ENCODE measurements at places on chromosomes 3 and 15.

DNA sequence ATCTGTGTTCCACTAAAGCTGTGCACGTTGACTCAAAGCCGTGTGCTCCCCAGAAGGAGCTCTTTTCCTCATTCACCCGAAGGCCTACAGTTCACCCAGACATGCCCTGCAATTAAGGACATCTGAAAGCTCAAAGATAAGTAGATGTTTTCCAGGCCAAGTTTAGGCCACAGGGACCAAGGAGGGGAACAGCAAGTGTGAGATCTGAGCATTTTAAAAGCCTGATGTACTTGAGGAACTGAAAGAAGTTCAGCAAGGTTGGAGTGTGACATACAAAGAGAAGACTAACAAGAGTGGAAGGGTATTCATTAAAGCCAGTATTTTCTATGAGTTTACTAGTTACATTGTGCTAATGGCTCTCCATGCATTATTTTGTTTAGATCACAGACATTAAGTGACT lies 68.0 kb downstream of the CASR start:
- DNase-seq, result no peak

- peak; percentile 98 for DNase-seq
Measured at GRCh38 chr3:170357176-170358041, at the start of gene SKIL. SKIL (plus strand) TSS chr3:170357715; CDS start chr3:170360332, 2,617 bp downstream.

DNA sequence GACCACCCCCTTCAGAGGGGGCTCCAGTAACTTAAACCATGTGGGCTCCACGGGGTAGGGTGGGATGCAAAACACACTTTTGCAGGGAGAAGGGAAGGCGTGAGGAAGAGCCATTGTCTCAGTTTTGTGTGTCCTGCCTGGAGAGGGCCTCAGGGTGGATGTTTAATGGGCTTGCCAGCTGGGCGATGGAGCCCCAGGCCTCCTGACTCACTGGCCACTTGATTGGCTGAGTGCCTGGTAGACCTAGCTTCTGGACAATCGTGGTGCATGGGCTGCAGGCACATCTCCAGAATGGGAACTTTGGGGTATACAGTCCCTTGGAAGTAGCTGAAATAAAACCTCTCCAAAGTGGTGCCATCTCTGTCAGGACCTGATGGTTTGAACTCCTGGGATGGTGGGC lies 118.3 kb upstream of the MRPS22 start:
- no peak for DNase-seq

GRCh38 chr15:87681104-87681503 lies 575.4 kb downstream of the NTRK3 start:
- DNase-seq, result no peak

DNA sequence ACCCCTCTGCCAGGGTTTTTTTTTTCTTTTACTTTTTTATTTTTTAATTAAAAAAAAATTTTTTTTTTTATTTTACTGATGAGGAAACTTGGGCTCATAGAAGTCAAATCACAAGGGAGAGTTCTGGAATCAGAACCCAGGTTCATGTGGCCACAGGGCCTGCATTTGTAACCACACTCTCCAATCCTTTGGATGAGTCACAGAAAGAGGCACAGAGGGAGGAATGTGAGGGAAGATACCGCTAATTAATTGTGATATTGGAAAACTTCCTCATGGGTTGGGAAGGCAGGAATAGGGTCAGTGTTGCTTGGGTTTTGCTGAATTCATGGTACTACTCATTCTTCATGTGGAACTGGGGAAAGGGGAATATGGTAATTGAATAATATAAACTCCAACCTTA lies 132.9 kb upstream of the SLC6A11 start:
- DNase-seq, result no peak

GRCh38 chr15:64847876-64848716 lies 6.4 kb downstream of the PLEKHO2 start:
- DNase-seq, result no peak

DNA sequence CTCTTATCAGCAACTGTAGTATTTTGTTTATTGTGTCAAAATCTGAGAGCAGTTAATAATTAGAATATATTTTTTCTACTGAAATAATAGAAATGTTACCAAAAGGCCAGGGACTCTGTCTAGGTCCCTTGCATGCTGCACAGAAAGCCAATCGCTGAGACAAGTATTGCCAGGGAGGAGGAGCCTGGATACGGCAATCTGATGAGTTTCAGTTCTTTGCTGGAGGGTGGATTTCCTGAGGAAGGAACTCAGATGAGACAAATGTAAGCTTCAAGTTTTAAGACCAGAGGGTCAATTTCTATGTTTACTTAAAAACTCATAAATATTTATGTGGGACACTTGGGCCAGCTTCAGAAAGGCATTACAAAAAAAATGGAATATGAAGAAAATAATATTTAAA lies 252.2 kb downstream of the GABRG3 start:
- DNase-seq, result no peak

GRCh38 chr3:8301977-8302735 lies 199.5 kb upstream of the LMCD1 start:
- no peak for DNase-seq

DNA sequence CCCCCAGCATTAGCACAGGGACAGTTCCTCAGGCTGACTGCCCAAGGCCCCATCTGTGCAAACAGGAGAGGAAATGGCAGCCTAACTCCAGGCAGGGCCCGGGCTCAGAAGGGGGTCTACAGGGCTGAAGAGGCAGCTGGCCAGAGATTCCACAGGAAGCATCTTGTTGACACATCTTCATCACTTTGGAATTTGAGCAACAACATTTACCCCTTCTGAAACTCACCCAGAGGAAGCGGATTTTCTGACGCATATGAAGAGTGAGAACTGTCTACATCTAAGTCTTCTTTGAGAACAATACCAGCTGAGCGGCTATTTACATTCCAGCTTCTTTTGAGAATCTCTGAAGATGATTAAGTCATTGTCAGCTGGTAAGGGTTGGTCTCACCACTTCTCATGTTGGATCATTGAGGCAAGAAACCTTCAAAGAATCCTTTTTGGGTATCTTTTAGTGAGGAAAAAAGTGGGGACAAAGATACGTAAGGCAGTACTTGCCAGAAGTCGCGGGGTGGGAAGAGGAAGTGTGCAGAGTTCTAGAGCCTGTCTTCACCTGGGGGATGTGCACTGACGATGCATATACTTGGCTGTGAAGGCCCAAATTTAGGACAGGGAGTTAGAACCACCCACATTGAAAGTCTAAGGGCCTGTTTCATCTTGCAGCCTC lies 25.4 kb upstream of the SRP14 start:
- no peak for DNase-seq

GRCh38 chr3:74001436-74001835 lies 376.7 kb upstream of the PDZRN3 start:
- DNase-seq, result no peak

DNA sequence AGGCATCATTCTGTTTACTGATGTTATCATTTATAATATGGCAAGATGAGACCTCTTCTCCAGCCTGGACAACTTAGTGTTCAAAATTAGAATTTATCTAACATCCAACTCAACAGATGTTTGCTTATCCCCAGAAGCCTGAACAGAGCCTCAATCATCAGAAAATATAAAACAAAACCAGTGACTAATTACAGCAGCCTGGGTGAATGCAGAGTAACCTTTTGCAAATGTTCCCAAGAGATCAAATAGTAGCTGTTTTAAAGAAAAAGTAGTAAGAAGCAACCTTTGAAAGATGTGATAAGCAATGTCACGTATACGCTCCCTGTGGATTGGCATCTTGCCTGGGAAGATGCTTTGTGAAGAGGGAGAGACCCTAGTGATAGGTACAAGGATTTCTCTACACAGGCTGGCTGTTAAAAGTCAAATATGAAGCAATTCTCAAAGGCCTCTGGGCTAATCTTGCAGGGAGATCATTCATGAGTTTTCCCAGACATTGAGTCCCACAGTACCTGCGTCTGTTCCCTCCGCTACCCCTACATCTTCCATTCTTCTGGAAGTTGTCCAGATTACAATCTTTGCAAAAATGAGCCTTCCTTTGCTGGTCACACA lies 39.3 kb upstream of the PRICKLE2 start:
- DNase-seq, result no peak

GRCh38 chr3:177770383-177771230 lies 573.3 kb upstream of the TBL1XR1 start:
- no peak for DNase-seq

GRCh38 chr15:68765602-68766368 lies 54.9 kb downstream of the ANP32A start:
- DNase-seq, result no peak

DNA sequence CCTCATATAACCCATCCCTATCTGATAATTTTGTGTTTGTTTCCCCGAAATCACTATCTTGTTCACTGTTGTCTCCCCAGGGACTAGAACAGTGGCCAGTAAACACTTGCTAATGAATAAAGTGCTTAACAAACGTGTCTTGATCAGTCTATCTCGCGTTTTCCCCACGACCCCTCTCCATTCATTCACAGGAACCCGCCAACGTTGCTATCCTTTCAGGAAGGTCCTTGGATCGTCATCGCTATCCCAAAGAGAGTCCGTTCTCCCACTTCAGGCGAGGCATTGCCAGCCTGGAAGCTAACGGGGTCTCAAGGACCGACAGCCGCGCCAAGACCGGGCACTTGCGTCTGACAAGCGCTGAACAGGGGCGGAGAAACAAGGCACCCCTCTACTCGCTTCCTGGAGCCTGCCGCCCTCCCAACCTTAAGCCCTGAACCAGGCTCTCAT lies 344 bp downstream of the LINS1 start:
- DNase-seq, result no peak

GRCh38 chr3:119810018-119810435 lies 28.1 kb downstream of the NR1I2 start:
- no peak for DNase-seq

DNA sequence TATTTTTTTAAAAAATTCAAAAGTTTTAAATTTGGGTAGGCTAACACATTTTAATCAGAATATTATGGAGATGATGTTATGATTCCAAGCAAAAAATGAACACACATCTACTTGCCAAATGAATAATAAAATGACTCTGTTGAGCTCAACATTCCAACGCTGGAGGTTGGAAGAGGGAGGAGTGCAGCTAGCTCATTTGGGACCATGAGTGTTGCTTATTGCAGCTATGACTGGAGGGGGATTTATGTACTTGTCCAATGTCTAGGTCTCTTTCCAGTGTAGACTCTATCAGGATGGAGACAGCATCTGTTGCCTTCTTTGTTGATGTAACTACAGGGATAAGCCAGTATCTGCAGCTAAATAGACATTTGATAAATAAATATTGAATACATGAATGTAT lies 310.6 kb downstream of the CACNA2D3 start:
- no peak for DNase-seq

- no peak for DNase-seq
Measured at GRCh38 chr3:119420196-119420595, 43.2 kb downstream of the TMEM39A start.

DNA sequence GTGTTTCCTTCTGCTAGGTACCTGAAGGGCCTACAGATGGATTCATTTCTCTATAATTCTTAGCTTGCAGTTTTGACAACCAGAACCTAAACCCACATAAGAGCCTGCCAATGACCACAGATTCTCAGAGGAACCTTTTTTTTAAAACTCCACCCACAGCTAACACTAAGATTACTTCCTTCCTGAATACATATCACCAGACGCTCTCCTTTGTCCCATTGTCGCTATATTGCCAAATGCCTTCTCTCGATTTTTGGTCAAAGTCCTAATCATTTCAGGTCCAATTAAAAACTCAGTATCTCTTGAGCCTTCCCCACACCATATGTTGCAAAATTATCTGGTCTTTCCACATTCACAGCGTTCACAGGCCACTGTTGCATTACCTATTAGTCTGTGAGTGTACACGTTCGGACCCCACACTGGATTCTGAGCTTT lies 12.4 kb downstream of the ZNF710 start:
- no peak for DNase-seq

DNA sequence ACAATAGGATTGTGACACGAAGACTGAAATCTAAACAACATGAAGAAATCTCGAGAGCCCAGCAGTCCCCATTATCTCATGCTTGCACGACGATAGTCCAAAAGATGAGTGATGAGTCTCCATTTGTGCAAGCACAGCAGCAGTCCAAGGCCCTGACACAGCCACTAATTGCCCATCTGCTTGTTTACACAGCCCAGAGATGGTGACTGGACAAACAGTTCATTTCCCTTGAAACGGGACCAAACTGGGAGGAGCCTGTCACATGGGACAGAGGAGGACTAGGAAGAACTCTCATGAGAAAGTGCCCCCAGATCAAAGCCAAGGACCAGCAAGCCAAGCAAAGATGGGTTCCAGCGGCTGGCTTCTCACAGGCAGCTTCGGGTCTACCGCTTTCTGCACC lies 121.0 kb downstream of the GREM1 start:
- DNase-seq, result no peak

- no peak for DNase-seq
Measured at GRCh38 chr3:32113566-32113965, 7.1 kb downstream of the GPD1L start.

DNA sequence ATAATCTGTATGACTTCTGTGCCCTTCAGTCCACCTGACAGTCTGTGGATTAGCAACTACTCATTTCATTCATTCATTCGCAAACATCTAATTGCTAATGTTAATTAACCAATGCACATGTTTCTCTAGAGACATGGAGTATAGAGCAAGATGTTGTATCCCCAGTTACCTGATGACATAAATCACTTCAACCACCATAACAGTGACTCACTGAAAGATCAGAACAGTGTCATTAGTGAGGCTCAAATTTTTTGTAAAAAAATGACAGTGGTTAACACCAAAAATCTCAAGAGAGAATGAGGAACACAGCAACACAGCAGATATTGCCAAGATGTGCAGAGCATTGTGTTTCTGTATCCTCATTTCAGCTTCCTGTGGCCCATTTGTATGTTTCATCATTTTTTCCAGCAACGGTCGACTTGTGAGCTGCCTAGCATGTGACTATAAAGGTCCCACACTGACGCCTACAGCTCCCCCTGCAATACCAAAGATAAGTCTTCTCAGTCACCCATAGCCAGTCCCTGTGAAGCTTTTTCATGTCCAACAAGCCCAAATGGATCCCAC lies 3.7 kb upstream of the PLD1 start:
- no peak for DNase-seq

GRCh38 chr3:71153713-71154112 lies 429.8 kb downstream of the FOXP1 start:
- DNase-seq, result no peak

DNA sequence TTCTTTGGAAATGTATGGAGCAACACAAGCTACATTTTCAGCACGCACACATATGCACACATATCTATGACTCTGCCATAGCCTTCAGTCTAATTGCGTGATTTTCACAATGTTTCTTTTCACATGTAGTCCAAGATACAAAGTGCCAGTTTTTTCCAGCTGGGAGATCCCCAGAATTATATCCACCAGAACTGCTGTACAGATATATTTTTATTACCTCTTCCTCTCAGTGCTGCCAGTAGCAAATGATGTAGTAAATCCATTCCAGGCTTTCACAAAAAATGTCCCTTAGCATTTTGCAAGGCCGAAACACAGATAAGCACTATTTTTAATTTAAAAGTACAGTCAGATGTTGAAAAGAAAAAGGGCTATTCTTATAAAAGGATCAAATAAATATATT lies 719.8 kb upstream of the SEMA6D start:
- DNase-seq, result no peak

GRCh38 chr3:119529883-119530282 lies 29.5 kb downstream of the CD80 start:
- DNase-seq, result no peak
